ENCODE measurements at places on chromosomes 1 and 21.

GRCh38 chr1:28127617-28128257 lies 39.3 kb upstream of the EYA3 start:
- DNase-seq: no peak

- no peak for DNase-seq
Observed at GRCh38 chr1:79845936-79846335, 839.4 kb upstream of the ADGRL4 start.

- DNase-seq: no peak
Observed at GRCh38 chr1:29956349-29957030, 720.2 kb downstream of the PTPRU start.

DNA sequence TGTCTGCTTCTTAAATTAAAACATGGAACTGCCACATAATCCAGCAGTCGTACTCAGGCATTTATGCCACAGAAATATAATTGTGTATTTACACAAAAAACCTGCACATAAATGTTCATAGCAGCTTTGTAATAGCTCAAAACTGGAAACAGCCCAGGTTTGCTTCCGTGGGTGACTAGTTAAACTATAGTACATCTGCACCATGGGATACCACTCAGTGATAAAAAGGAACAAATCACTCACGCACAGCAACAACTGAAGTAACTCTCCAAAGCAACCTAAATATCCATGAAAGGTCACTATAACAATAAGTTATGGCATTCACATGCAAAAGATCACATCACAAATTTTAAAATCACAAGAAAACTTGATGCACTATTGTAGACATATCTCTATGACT lies 64.4 kb downstream of the KCNT2 start:
- no peak for DNase-seq

DNA sequence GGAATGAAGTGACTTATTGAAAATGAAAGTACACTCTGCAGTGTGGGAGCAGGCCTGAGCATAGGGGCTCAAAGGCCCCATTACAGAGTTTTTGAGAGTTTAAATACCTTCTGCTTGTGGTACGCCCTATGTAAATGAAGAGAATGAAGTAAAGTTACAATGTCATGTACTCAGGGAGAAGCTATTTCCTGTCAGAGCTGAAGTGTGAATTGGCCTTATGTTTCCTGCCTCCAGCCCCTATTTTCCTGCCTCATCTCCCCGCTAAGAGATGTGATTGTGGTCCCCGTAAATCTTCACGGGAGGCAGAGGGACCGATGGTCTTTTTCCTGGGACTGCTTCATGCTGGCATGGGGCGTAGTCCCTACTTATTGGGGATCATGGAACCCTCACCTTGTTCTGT lies 2.5 kb upstream of the ZNF683 start:
- no peak for DNase-seq

DNA sequence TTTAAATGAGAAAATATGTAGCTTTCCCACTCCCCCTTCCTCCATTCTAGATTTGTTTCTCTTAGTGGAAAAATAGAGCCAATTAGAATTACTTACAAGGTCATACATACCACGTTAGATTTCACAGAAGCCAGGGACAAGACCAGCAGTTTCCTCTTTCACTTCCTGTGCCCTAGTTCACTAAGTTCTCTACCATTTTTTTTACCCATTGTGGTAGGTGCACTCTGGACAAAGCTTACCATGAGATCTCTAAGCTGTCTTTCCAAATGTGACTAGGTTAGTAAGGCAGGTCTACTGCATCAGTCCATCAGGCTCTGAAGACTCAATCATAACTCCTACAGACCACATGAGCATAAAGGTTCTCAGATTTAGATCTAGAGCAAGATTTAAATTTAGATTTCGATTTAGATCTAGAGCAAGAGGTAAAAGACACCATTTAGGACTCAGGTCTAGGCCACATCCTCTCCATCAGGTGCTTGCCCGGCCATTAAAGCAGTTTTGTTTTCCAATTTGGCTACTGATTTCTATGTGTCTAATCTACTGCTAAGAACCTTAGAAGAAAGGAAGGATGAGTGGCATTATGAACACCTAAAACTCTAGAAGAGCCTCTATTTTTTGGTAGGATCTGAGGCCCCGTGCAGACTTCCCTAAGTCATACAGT lies 235.3 kb downstream of the FAF1 start:
- no peak for DNase-seq

DNA sequence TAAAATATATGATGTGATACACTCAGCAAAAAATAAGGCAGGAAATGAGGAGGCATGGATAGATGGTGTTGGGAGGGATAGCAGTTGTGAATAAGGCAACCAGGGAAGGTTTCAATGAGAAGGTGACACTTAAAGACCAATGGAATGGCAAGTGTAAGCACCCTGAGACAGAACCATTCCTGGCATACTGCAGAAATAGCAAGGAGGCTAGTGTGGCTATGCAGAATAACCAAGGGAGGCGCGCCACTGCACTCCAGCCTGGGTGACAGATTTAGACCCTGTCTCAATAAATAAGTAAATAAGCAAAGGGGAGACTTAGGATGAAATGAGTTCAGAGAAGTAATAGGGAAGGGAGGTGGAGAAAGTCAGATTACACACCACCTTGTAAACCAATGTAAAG lies 113.9 kb downstream of the TOMM20 start:
- DNase-seq: no peak

GRCh38 chr1:178651742-178652141 lies 73.3 kb upstream of the RALGPS2 start:
- DNase-seq: no peak

DNA sequence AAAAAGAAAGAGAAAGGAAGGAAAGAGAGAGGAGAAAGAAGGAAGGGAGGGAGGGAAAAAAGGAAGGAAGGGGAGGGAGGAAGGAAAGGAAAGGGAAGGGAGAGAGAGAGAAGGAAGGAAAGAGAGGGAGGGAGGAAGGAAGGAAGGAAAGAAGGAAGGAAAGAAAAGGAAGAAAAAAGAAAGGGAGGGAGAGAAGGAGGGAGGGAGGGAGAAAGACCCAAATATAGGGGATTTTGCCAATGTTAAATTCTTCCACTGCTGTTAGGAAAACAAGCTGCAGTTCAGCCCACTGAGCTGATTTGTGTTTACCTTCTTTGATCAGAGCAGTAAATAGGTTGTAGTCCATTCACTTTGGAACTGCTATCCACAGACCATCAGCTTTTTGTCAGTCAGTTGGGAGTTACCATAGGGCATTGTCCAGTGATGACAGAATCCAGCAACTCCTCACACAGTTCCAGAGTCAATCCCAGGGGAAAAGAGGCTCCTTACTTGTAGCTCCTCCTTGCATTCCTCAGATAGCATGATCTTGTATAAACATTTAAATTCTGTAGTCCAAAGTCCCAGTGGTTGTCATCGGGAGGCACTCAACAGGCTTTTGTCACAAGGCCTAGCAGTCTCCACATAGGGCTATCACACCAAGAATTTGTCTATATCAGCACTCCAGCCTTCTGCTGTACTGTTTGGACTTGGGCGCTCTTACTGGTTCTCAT lies 13.5 kb upstream of the PPP1R8 start:
- no peak for DNase-seq

GRCh38 chr1:9711466-9712020 lies 60.0 kb downstream of the PIK3CD start:
- DNase-seq: no peak

- DNase-seq: no peak
Observed at GRCh38 chr1:42163114-42163513, 1.4 kb downstream of the GUCA2A start.

DNA sequence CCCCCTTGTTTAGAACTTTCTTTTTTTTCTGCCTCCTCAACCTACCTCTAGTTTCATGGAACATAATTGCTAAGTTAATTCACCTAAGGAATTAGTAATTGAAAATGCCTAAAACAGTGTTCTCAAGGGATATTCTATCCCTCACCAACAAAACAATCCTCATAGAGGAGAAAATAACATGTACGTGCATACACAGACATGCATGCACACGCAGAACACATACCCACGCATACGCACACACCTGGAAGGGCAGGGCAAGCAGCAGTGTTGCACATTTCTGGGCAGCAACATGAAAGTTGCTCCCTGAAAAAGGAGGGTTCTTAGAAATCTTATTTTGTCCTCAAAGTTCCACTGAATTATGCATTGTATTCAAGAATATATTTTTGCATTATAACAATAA lies 76.6 kb downstream of the HHAT start:
- DNase-seq: no peak

DNA sequence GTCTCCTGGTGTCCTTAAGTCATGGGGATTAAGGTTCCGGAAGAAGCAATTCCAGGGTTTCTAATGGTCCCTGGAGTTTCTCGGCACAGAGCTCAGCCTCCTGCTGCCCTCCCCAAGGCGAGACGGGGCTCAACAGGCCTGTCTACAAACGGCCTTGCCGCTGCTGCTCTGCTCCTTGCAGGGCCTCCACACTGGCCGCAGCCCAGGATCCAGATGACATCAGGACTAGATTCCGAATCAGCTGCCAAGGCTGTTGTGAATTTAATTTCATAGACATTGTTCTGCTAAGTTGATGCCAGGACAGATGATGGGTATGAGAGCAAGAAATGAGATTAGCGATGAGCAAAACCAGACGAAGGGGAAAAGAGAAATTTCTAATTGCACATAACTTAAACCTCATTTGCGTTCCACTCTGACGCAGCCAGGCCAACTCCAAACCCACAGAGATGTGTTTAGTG lies 103.6 kb upstream of the BACE2 start:
- no peak for DNase-seq

DNA sequence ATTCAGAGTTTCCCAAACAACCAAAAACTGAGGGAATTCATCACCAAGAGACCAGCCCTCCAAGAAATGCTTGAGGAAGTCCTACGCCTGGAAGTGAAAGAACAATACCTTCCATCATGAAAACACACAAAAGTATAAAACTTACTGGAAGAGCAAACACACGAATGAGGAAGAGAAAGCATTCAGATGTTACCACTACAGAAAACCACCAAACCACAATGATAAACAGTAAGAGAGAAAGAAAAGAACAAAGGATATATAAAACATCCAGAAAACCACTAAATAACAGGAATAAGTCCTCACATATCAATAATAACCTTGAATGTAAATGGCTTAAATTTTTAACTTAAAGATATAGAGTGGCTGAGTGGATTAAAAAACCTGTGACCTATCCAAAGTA lies 58.5 kb upstream of the BCL10 start:
- DNase-seq: no peak
